ENCODE measurements at places on chromosomes 7 and 10.
A peak's percentile ranks its signal among the peaks of the same experiment; 100 is the strongest.

- no peak for DNase-seq
Measured at GRCh38 chr7:102895602-102896001, 17.2 kb upstream of the LRRC17 start.

- DNase-seq, result no peak
Measured at GRCh38 chr10:100948916-100949315, 20.4 kb upstream of the SEMA4G start.

DNA sequence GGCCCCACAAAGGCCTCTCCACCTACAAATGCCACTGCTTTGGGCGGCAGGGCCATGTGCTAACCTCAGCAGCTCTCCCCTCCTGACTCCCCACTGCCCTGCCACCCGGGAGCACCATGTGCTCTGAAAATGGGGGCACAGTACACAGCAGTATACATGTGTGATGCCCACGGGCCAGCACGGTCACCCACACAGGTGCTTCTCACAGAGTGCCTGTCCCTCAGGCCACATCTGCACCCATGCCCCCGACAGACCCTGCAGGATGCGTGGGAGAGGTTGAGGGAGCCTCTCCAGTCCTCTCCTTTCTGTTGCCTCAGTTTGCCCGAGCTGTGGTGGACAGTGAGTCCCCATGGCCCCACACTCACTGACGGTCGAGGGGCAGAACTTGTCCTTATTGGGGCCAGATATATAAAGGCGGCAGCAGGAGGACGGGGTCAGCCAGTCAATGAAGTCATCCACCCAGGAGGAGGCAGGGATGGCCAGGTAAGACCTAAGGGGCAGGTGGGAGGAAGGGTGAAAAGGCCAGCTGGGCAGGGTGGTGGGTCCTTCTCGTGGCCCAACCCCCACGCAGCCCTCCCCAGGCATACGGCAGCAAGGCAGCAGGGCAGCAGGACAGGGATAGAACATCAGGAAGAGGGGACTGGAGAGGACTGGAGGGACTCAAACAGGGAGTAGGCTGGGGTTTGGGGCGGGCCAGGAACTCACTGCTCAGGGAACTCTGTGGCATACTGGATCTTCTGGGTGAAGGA is 19.6 kb downstream of the NPC1L1 start:
- DNase-seq, result no peak

- DNase-seq, result no peak
Measured at GRCh38 chr7:101436221-101436735, 73.6 kb downstream of the COL26A1 start.

- DNase-seq, result no peak
Measured at GRCh38 chr10:74058658-74059057, 60.7 kb downstream of the VCL start.

DNA sequence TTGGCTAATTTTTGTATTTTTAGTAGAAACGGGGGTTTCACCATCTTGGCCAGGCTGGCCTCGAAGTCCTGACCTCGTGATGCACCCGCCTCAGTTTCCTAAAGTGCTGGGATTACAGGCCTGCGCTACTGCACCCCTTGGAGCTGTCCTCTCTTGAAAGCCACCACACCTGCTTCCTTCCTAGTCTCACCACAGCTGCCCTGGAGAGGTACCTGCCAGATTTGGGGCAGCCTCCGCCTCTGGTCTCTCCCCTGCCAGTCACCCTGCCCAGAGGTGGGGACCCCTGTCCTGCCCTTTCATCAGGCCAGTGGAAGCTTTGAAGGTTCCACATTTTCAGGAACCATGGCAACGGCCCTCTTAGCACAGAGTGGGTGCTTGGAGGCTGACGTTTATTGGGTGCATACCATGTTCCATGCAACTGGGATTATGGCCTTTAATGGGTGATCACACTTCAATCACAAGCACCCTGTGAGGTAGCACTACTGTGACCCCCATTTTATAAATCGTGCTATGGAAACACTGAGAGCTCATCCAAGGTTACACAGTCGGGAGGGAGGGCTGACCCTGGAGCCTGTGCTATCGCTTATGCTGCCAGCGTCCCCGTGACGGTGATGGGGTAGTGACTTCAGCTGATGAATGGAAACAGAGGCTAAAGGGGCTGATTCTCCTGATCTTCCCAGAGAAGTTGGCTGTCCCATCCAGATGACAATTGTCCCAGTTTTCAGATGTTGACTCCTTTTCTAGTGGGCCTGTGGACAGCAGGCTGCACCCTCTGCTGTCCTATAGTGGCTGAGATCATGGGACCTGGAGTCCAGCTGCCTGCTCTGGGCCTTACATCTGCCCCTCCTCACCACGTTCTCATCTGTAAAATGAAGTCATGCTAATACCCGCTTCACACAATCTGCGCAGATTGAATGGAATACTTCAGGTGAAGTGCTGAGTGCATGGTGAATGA is 11.5 kb upstream of the FGFR2 start:
- no peak for DNase-seq

- DNase-seq, result no peak
Measured at GRCh38 chr10:84405662-84406061, 77.3 kb downstream of the CCSER2 start.

GRCh38 chr7:152984421-152984820 is 224.9 kb downstream of the ACTR3B start:
- no peak for DNase-seq

DNA sequence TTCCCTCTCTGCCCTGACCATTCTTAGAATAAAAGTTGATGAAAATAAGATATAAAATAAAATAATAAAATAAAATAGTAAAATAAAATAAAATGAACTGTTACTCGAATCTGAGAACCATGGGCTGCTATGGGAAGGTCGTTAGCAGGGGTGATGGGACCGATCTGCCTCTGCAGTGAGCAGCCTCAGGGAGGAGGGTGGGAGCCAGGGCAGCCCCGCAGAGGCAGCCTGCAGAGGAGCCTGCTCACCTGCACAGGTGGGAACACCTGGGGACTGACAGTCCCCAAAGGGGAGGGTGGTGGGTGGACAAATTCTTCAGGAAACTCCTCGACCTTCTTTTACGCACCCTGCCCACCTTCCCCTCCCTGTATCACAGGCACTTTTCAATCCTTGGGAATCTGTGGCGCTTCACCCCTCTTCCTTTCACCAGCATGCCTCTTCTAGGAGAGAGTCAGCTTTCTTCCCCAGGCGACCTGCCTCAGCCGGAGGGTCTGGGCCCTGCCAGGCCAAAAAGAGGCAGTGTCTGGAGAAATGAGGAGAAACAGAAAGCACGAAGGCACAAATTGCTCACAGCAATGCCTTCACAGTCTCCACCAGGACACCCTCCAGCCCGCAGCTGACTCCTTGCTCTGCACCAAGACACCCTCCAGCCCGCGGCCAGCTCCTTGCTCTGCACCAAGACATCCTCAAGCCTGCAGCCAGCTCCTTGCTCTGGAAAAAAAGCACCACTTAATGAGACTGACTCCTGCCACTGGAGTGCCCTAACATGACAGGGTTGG is 368.4 kb upstream of the SHH start:
- no peak for DNase-seq

DNA sequence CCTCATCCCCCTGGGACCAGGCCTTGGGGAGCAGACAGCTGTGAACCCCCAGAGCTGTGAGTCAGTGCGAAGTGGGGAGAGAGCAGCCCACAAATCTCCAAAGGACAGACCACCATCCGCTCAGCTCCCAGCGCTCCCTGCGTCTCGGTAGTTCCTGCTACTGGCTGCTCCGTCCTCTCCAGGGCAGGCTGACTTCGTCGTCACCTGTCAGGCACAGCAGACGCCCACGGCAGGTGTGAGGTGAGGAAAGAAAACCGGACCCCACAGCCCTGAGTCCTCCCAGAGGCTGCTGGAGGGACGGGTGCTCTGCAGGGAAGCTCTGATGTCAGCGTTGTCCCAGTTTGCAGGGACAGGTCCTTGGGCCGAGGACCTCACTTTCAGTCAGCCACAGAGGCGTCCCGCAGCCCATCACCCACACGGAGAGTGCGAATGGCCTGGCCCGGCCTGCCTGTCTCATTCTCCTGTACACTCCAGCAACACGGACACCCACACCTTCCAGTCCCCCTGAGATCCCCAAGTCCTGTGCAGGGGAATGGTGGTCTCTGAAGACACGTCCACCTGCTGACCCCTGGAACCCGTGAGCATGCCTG is 95.2 kb downstream of the DNAJB6 start:
- DNase-seq, result no peak

DNA sequence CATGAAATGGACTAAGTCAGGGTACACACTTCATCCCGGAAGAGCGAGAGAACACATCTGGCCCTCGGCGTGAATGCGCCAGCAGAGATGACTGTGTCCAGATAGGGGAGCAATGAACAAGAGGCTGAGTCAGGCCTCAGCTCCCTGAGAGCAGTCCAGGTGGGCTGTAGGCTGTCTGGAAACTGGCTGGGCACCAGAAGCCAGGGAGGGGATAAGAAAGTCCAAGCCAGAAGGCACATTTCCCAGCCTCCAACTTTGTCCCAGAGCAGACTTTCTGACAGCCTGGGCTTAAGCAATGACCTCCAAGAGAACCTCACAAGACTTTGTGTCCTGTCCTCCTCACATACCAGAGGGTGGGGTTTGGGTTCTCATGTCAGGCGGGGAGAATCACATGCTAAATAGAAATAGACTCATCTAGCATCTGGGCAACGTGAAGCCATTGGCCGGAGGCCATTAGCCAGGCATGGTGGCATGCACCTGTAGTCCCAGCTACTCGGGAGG is 157.2 kb downstream of the ARHGAP12 start:
- DNase-seq, result no peak

GRCh38 chr10:132811891-132812481 is 26.0 kb upstream of the NKX6-2 start:
- no peak for DNase-seq

DNA sequence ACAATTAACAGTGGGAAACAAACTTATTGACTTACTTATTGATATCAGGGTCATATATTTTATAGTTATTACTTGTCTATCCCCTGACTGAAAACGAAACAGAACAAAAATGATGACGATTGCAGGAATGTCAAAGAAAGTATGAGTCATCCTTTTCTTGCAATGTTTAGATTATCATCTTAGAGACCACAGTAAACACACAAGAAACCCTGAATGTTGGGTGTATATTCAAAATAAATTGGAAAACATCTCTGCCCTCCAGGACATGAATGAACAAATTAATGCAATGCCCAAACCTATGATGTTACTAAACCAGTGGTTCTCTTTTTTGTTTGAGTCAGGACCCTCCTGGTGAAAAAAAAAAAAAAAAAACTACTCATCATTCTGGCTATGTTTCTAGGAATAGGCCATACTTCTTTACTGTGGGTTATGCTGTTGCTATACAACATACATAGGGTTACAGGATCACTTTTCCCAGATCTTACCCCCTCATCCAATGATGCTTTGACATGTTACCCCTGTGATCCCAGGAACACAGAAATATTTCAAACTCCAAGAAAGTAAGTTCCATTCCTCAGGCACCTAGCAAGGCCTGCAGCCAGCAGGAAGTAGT is 623.4 kb upstream of the IGFBP3 start:
- no peak for DNase-seq

- DNase-seq, result no peak
Measured at GRCh38 chr10:1210667-1211066, 154.5 kb downstream of the WDR37 start.

GRCh38 chr7:102264367-102264891 is 22.2 kb upstream of the SH2B2 start:
- no peak for DNase-seq

GRCh38 chr10:48976196-48976595 is 36.6 kb upstream of the LRRC18 start:
- peak; percentile 38 for DNase-seq

DNA sequence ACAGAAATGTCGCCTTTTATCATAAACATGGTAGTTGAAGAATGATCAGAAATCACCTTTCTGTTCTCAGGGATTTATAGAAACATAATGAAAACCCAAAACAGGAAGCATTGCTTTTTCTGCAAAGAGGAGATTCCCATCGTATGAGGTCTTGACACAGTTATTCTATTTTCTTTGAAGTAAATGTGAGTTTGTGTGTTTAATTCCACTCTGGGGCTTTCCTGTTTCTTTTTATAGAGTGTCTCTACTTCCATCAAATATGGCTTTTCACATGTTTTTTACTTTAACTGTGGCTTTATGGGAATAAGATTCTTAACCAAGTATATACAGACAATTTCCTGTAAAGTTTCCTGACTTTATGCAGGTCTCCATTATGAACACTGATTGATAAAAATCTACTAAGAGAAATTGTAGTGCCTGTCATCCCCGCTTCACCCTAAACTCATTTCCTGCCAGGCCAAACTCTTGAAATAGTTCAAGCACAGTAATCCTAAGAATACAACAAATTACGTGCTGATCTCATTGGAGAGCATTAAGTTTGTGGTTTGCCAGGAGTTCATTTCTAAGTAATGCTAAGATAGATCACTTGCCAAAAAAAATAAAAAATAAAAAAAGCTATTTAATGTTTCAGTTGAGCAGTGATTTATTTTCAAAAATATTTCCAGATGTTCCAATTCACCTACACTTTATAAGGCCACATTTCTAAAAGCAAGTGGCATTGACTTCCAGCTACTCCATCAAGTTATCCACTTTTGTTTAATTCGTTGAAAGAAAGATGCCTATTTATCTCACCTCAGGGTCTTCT is 52.2 kb upstream of the SEC61G start:
- no peak for DNase-seq

GRCh38 chr7:116182023-116182422 is 28.3 kb upstream of the TES start:
- DNase-seq, result no peak

- no peak for DNase-seq
Measured at GRCh38 chr10:102645388-102645740, 1.1 kb downstream of the TRIM8 start.

- DNase-seq, result peak; percentile 87
Measured at GRCh38 chr7:101564778-101565211, 64.3 kb downstream of the MYL10 start.

GRCh38 chr7:134084488-134085144 is 42.5 kb upstream of the LRGUK start:
- DNase-seq, result no peak

GRCh38 chr7:50333221-50333651 is 28.7 kb downstream of the IKZF1 start:
- no peak for DNase-seq

Measured in iPS-NIHi11 (cell line).